RCC 7860 (cell line): ENCODE measurements at places on chromosomes 2 and 18.

- no peak for DNase-seq
Observed at GRCh38 chr2:175948191-175948590, 53.9 kb downstream of the LNPK start.

DNA sequence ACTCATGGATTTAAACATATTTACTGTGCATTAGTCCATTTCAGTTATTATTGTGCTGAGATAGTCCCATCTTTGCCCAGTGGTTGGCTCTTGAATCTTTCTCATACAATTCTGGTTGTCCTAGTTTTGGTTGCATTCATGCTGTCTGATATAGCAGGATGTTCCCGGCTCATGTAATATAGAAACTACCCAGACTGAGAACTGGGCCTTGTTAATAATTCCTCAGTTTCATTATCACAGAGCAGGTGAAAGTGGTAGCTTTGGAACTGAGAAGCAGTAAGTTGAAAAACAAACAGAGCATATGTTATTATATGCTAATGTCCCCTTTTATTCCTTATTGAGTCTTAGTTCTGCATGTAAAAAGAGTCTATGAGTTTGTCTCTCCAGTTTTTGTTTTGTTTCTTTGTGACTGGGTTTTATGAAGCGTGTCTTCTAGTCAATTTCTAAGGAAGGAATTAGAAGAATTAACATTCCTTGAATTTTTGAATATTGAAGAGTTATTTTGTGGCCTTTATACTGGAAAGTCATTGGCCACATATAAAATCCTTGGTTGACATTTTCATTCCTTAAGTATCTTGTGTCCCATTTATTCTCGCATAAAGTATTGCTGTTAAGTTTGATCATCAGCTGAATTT lies 43.3 kb downstream of the EIF5B start:
- no peak for DNase-seq

DNA sequence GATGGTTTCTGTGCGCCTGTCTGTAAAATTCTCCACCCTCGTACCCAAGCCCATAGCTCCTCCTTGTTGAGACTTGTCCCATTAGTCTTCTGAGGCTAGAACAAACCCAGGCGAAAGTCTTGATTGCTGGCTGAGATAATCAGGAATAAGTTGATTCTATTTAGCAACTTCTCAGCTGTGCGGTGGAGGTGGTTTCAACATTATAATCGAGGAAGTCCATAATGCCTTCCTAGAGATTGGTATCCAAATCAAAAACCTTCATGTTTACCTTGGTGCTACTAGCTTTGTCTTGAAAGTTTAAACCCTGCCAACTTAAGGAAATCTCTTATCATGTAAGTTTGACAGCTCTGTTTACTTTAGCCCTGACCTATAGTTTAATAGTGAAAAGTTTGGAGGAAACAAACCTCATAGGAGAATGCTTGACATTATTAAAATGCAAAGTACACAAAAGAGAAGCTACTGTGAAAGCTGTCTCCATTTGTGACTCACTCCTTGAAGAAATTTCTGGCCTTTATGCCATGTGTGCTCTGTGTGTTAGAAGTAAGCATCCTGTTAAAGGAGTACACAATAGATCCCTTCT lies 36.6 kb upstream of the DSC1 start:
- no peak for DNase-seq

DNA sequence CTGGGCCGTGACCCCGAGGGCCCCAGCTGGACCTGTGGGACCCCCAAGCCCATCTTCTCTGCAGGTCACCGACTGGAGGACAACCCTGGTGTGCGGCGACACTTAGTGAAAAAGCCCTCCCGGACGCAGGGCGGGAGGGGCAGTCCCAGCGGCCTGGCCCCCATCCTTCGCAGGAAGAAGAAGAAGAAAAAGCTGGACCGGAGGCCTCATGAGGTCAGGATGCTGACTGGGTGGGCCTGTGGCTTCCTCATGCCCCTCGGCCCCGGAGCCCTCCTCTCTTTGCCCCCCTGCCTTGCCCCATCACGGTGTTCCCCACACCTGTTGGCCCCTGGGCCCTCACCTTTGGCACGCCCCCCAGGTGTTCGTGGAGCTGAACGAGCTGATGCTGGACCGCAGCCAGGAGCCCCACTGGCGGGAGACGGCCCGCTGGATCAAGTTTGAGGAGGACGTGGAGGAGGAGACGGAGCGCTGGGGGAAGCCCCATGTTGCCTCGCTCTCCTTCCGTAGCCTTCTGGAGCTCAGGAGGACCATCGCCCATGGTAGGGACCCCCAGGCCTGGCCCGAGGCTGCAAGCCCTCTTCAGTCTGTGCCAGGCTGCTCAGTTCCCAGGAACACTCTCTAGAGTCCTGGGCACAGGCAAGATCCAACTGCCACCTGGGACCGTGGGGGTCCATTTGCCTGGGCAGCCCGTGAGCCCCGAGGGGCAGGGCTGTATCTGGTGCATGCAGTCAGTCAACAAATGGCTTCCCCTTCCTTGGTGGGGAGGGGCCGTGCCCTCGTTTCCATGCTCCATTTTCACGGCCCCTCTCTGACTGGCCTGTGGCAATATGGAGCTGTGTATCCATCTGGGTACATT lies 4.7 kb downstream of the SLC4A3 start:
- DNase-seq = no peak

GRCh38 chr2:205714058-205714776 lies 31.9 kb downstream of the NRP2 start:
- peak; percentile 84 for DNase-seq

GRCh38 chr2:168853471-168853870 lies 36.8 kb downstream of the SPC25 start:
- no peak for DNase-seq

DNA sequence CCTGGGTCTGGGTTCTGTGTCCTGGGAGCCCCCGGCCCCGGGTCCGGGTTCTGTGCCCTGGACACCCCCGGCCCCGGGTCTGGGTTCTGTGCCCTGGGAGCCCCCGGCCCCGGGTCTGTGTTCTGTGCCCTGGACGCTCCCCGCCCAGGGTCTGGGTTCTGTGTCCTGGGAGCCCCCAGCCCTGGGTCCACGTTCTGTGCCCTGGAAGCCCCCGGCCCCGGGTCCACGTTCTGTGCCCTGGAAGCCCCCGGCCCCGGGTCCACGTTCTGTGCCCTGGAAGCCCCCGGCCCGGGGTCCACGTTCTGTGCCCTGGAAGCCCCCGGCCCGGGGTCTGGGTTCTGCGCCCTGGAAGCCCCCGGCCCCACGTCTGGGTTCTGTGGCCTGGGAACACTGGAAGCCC lies 253.9 kb downstream of the TWIST2 start:
- DNase-seq = no peak

GRCh38 chr2:203697190-203697589 lies 9.2 kb upstream of the CD28 start:
- no peak for DNase-seq

DNA sequence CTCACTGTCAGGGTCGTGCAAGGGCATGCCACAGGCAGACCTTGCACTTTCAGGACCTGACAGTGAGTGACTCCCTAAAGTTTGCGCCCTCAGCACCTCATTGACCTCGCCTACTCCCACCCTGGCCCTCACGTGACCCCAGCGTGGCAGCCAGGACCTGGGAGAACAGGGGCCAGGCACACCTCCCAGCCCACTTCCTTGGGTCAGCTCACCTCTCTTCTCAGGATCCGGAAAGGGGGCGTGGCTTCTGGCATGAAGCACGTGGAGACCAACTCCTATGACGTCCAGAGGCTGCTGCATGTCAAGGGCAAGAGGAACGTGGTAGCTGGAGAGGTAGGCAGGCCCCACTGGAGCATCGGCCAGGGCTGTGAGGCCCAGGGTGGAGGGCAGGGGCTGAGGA lies 8.8 kb downstream of the VIL1 start:
- DNase-seq = no peak

- DNase-seq = no peak
Observed at GRCh38 chr2:158184001-158184400, 82.3 kb downstream of the UPP2 start.

- DNase-seq = no peak
Observed at GRCh38 chr2:70709275-70710037, 58.5 kb downstream of the ADD2 start.
